ENCODE measurements at places on chromosomes 4 and X. TPM values are rescaled to one million over a fixed set of nuclear protein-coding genes. Genes with fewer than 3 reads are reported as not detected.
A peak's percentile ranks its signal among the peaks of the same experiment; 100 is the strongest.

DNA sequence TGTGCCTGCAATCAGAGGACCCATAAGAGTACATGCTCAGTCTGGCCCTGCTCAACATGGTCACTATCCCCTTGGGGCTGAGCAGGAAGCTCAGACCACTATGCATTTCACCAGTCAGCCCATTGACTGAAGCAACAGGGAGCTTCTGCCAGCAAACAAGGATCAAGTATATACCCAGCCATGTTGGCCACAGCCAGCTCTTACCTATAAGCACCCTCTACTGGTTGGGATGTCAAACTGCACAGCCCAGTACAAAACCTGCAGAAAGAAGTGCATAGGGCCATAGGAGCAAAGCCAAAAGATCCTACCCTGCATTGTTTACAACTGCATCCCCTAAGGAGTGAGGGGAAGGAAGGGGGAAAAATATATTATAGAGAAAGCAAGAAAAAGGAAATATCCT, 214.4 kb upstream of the CPEB2 start:
- DNase-seq, result no peak

The SPARCL1 gene
- total RNA-seq, result not detected

- no peak for DNase-seq
Observed at GRCh38 chrX:6694977-6695376, 160.1 kb upstream of the VCX3A start.

GRCh38 chrX:47596256-47596655, 14.0 kb downstream of the TIMP1 start:
- no peak for DNase-seq

DNA sequence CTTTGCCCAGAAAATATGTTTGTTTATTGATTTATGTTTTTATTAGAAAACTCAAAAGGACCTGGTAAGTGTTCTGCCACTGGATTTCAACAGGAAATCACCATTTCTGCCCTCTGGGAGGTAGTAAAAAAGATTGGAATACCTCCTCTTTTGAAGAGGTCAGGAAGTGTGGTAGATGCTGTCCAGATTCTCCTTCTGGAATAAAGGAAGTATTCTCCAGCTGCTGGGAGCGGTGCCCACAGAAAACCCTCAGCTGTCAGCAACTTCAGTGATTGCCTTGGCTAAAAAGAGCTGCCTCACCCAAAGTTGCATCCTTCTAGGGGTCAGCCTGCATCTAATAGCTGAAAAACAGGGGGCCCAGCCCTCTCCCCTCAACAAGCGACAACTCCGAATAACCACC, 13.8 kb upstream of the ZNF674 start:
- DNase-seq, result no peak

DNA sequence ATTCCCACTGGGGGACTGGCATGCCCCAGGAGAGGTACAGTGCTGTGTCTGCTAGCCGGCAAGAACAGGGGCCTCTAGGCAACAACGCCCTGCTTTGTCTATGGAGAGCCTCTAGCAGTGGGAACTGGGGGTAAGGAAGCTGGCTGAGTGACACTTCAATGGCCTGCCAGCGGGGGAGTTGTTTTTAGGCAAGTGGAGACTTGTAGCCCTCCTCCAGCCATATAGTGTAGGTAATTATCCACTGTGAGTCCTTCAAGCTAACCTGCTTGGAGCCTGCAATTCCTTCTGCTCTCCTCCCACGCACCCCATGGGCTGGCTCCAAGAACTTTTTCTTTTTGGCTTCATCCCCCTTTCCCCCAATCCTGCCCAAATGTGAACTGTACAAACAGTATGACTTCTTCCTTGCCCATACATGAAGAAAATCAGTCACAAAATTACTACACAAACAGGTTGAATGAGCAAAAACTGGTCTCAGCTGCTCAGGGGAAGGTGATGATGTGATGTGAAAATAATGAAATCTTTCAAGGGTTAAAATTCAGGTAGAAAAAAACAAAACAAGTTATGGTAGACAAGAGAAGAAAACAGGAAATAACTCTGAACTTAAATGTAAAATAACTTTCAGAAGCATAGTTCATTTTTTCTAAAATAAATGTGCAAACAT, 33.1 kb downstream of the LEF1 start:
- no peak for DNase-seq

- DNase-seq, result no peak
Observed at GRCh38 chr4:7782783-7783182, 156.9 kb downstream of the AFAP1 start.

The FGD1 gene
- total RNA-seq, result 8.7 TPM

DNA sequence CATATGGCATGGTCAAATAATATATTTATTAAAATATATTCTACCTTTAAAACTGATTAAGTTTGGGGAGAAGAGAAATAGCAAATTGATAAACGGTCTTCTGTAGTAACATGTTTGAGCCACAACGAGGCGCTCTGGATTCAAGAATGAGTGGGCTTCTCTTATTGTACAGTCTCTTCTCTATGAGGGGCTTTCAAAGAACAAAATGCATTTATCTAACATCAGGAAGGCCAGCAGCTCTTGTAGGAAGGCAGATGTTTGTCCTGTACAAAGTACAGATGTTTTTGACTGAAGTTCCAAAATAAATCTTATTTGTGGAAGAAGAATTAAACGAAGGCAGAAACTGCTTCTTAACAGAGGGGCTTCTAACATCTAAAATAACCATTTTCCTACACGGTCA, 153.6 kb downstream of the RASL11B start:
- DNase-seq, result peak; percentile 9

- DNase-seq, result no peak
Observed at GRCh38 chr4:37588150-37588549, 98.0 kb downstream of the RELL1 start.

The IQSEC2 gene
- 15.6 TPM for total RNA-seq
